Non-pigmented ciliary epithelial cell (primary cell): ENCODE measurements at places on chromosomes 7 and 10.

DNA sequence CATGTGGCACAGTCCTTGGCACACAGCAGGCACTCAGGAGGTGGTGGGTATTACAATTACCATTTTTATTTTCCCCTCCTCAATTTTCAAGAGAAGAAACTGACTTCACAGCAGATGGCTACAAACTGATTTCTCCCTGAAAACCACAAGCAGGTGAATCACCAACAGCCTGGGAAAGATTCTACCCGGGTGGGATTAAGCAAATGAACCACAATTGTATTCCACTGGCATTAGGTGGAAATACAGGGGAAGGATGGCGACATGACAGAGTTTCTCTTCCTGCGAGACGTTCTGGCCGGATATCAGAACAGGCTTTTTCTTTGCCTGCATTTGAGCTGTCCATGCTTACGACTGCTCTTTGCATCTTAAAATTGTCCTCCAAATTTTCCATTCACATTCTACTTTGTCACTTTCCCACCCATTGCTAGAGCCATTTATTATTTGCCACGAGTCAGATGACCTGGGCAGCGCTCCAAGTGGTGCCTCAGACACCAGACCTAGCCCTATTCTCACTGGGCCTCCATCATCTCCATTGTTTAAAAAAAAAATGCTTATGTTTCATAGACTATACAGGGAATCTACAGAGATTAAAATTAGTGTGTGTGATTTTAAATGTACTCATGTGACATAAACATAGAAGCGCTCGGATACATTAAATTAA is 4.6 kb downstream of the DENND11 start:
- DNase-seq, result peak; percentile 65

GRCh38 chr10:79137826-79138225 is 69.1 kb downstream of the ZMIZ1 start:
- no peak for DNase-seq

GRCh38 chr10:105855791-105856190 is 1214.7 kb downstream of the SORCS3 start:
- no peak for DNase-seq

DNA sequence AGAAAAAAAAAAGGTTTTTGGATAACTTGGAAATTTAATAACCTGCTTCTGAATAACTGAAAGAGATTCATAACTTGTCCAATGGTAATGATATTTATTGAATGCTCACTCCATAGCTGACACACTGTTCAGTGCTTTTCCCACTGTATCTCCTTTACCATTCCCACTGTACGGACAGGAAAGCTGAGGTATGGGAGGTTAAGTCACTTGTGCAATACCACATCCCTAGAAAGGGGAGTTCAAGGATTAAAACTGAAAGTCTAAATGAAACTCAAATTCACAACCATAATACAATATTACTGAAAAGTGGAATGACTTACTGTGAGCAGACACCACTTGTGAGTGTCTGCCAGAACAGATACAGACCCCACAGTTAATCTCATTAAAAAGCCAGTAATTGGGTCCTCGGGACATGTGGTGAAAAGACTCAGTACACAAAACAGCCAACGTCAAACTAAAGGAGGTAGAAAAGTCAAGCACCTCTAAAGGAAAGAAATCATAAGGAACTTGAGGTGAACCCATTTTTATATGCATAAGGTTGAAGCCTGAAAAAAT is 13.8 kb upstream of the RHOBTB1 start:
- DNase-seq, result no peak

- DNase-seq, result no peak
Measured at GRCh38 chr10:24928163-24928562, 24.2 kb downstream of the PRTFDC1 start.

DNA sequence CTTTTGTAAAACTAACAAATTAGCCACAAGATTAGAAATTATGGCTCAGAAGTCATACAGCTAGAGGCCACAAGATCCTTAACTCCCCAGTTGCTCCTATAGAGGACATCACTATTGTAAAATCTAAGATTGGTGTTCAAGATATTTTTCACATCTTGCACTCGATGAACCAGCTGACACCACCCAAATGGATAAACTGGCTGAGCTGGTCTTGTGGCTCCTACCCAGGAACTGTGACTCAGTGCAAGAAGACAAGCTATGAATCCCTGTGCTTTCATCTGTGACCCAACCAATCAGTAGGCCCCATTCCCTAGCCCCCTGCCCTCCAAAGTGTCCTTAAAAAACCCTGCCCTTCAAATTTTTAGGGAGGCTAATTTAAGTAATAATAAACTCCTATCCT is 27.9 kb upstream of the R3HCC1L start:
- DNase-seq, result no peak

DNA sequence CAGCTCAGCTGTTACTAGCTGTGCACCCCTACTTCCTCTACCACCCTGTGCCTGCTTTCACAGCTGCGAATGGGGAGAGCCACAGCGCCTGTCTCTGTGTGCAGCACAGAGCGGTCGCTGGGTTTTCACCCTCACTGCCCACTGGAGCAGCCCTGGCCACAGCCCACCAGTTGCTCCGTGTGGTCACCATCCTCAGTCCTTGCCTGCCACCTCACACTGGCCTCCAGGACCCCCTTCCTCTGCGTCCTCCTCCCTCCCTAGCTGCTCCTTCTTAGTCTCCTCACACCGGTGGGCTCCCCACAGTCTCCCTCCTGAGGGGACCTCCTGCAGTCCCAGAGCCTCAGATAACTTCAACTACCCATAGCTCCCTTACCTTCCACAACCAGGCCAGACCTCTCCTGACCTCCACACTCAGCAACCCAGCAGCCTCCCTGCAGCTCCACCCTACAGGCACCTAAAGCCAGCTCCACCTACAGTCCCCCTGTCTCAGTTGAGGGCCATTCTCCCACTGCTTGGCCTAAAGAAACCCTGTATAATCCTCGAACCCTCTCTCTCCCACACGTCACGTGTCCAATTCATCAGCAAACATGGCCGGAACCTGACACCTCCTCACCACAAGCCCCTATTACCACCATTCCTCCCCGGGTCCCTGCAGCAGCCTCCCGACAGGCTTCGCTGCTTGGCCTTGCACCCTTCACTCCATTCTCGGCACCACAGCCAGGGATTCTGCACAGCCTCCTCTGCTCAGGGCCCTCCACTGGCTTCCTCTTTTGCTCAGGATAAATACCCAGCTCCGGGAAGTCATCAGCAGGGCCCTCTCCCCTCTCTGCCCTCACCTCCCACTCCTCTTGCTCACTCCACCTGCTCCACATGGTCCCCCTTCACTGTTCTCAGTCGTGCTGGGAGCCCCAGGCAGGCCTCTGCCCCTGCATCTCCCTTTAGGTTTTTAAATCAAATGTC is 28.1 kb downstream of the PLAC9 start:
- no peak for DNase-seq

DNA sequence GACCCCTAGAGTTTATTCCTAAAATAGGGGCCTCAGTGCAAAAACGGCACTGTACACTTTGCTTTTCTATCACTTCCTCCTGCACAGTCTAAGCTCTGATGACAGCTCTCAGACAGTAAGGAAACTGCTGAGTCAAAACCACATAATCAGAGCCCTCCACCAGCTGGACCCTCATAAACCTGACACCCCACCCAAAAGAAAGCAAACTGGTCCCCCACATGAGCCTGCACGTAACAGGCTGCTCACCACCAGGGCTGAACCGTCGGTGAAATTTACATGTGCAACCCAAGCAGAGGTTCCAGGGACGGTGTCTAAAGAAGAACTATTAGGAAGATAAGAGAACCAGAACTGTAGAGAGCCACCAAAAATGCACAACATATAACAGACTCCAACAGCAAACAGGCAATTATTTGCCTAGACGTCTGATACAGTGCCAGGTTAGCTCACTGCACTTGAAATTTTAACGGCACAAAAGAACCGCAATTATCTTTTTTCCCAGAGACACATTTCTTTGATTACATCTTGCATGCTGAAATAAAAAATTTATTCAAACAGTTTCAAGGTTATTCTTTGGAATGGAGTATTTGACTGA is 19.6 kb downstream of the SGMS1 start:
- DNase-seq, result no peak

GRCh38 chr10:113350311-113351040 is 202.4 kb upstream of the HABP2 start:
- no peak for DNase-seq

- no peak for DNase-seq
Measured at GRCh38 chr10:49739426-49739825, 22.7 kb downstream of the OGDHL start.

- no peak for DNase-seq
Measured at GRCh38 chr10:995559-995926, 7.3 kb downstream of the GTPBP4 start.

DNA sequence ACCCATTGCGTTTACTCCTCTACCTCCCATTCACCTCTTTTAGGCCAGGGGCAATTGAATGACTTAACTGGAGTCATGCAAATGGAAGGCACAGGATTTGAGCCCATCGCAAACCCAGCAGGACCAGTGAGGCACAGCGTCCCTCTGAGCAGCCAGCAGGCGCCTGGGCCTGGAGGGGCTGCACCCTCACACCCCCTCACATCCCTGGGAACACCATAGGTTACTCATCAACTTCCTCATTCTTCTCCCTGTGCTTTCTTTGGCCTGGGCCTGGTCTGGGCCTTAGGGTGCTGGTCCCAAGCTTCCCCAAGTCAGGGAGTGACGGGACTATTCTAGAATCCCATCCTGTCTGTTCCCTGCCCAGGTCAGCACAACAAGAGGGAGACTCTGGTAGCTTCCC is 169.4 kb upstream of the EEPD1 start:
- no peak for DNase-seq

- no peak for DNase-seq
Measured at GRCh38 chr7:84043661-84044191, 150.9 kb downstream of the SEMA3A start.
